ENCODE measurements at places on chromosomes 1 and 21.
A peak's percentile ranks its signal among the peaks of the same experiment; 100 is the strongest.

- no peak for DNase-seq
- no peaks in the 10 kb centered on the region for H3K4me1 ChIP-seq
- H3K36me3 ChIP-seq: no peaks in the 10 kb centered on the region
- H3K27me3 ChIP-seq: no peaks in the 10 kb centered on the region
- H3K4me3 ChIP-seq: no peak overlapping the region
Observed at GRCh38 chr21:15401331-15401730, 328.5 kb upstream of the USP25 start.

- H3K4me3 ChIP-seq: no peak overlapping the region
- peak overlapping the region; percentile 60 for H3K27ac ChIP-seq
- no peaks in the 10 kb centered on the region for H3K36me3 ChIP-seq
- no peaks in the 10 kb centered on the region for H3K27me3 ChIP-seq
- DNase-seq: peak; percentile 93
- peaks cover 70% of the 10 kb centered on the region for H3K4me1 ChIP-seq
Observed at GRCh38 chr1:94299627-94300553, 62.5 kb upstream of the ARHGAP29 start.

- no peak overlapping the region for H3K4me3 ChIP-seq
- H3K4me1 ChIP-seq: peaks cover 4% of the 10 kb centered on the region
- DNase-seq: peak; percentile 53
- H3K27me3 ChIP-seq: no peaks in the 10 kb centered on the region
- peak overlapping the region; percentile 11 for H3K27ac ChIP-seq
- peaks cover 46% of the 10 kb centered on the region for H3K36me3 ChIP-seq
Observed at GRCh38 chr21:37503848-37504467, 137.4 kb downstream of the DYRK1A start.

GRCh38 chr1:91501971-91502671, 1.5 kb downstream of the CDC7 start:
- peak overlapping the region; percentile 90 for H3K27ac ChIP-seq
- peak; percentile 3 for DNase-seq
- peaks cover 27% of the 10 kb centered on the region for H3K4me1 ChIP-seq
- H3K4me3 ChIP-seq: peak overlapping the region; percentile 78

GRCh38 chr1:115112496-115113375, 23.4 kb upstream of the TSPAN2 start:
- no peak overlapping the region for H3K27ac ChIP-seq
- DNase-seq: peak; percentile 65
- H3K4me1 ChIP-seq: peaks cover 45% of the 10 kb centered on the region
- H3K36me3 ChIP-seq: no peaks in the 10 kb centered on the region
- H3K4me3 ChIP-seq: no peak overlapping the region

DNA sequence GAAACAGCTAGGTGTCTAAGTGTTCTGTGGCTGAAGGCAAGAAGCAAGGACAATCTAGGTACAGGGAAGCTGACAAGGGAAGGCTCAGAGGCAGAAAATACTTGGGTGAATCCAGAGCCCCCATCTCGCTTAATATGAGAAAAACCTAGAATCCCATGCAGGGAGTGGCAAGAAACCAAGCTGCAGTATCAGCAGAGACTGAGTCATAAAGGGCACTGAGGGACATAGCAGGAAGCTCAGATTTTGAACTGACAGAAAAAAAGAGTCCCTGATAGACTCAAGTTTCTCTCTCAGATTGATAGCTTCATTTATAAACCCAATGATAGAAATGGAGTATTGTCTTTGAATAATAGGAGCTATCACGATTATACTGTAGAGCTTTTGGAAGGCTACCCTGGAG, 77.3 kb upstream of the KCNJ15 start:
- DNase-seq: no peak
- no peaks in the 10 kb centered on the region for H3K27me3 ChIP-seq
- H3K4me3 ChIP-seq: no peak overlapping the region
- 0 out of 2 replicates have a peak, but pooled peaks cover 4% of the 10 kb centered on the region for H3K4me1 ChIP-seq

GRCh38 chr1:80258659-80259058, 1252.1 kb upstream of the ADGRL4 start:
- no peak overlapping the region for H3K4me3 ChIP-seq
- DNase-seq: no peak
- H3K36me3 ChIP-seq: no peaks in the 10 kb centered on the region
- no peak overlapping the region for H3K27ac ChIP-seq
- no peaks in the 10 kb centered on the region for H3K27me3 ChIP-seq

GRCh38 chr1:162091681-162092524, 22.4 kb downstream of the NOS1AP start:
- no peaks in the 10 kb centered on the region for H3K36me3 ChIP-seq
- peak; percentile 58 for DNase-seq
- no peaks in the 10 kb centered on the region for H3K27me3 ChIP-seq
- no peak overlapping the region for H3K4me3 ChIP-seq

- H3K27me3 ChIP-seq: no peaks in the 10 kb centered on the region
- no peak overlapping the region for H3K4me3 ChIP-seq
- no peak overlapping the region for H3K27ac ChIP-seq
- no peaks in the 10 kb centered on the region for H3K36me3 ChIP-seq
Observed at GRCh38 chr1:114310695-114311271, 157.1 kb upstream of the SYT6 start.
